ENCODE measurements at places on chromosomes 7 and 10. TPM values are rescaled to one million over a fixed set of nuclear protein-coding genes. Genes with fewer than 3 reads are reported as not detected.

DNA sequence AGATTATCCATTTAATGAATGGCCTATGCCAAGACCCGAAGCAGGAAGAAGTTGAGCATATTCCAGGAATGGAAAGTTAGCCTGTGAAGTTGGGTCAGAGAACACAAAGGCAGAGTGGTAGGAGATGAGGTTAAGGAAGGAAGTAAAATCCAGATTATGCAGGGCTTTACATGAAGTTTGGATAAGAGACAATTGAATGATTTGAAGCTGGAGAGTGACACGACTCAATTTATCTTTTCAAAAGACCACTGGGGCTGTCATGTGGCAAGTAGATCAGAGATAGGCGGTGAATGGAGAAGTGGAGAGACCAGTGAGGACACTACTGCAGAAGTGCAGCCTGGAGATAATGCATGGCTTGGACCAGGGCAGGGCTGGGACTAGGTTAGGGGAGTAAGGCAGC lies 7.2 kb upstream of the CNOT4 start:
- no peak for DNase-seq

GRCh38 chr7:4934419-4935025 lies 24.5 kb downstream of the MMD2 start:
- no peak for DNase-seq

- DNase-seq = no peak
Observed at GRCh38 chr7:124155432-124156022, 122.7 kb upstream of the TMEM229A start.

Gene CPA2
- total RNA-seq = 0.67 TPM

- DNase-seq = no peak
Observed at GRCh38 chr7:144524271-144524670, 120.8 kb upstream of the NOBOX start.
